ENCODE measurements at places on chromosomes 1 and 21.

DNA sequence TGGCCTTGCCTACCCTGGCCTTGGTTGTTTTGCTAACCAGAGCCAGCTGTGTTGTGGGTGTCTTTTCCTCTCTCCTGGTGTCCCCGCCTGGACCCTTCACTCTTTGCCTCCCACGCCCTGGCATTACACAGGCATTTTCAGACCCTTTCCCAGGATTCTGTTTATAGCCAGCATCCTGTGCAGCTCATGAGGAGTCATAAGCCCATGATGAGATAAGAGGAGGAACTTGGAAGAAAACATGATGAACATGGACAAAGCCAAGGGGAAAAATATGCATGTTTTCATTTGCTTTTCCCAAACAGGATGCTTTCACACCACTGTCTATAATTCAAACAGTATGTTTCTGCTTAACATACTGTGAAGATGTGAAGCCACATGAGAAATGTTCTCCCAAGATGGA lies 18.7 kb upstream of the WARS2 start:
- DNase-seq, result no peak

- no peak for DNase-seq
Measured at GRCh38 chr1:212977781-212978645, 27.7 kb downstream of the VASH2 start.

GRCh38 chr1:86948212-86948611 lies 33.8 kb downstream of the HS2ST1 start:
- no peak for DNase-seq

DNA sequence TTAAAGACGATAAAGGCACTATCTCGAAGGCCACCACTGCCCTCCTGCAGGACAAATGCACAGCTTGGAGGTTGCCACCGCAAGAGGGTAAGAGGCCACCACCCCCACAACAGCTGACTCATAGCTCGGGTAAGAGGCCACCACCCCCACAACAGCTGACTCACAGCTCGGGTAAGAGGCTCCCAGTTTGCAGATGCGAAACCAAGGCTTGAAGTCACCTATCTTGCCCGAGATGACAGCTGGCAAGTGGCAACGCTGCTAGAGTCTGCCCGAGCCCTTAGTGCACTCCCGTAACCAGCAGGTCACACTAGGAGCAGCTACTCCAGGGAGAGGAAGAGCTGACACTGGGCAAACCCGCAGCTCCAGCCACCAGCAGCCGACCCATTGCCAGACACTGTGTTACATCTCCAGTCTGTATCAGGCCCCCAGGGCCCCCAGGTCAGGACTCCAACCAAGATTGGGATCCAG lies 17.1 kb upstream of the SPSB1 start:
- peak; percentile 90 for DNase-seq

- no peak for DNase-seq
Measured at GRCh38 chr1:221228594-221228993, 349.4 kb downstream of the HLX start.

DNA sequence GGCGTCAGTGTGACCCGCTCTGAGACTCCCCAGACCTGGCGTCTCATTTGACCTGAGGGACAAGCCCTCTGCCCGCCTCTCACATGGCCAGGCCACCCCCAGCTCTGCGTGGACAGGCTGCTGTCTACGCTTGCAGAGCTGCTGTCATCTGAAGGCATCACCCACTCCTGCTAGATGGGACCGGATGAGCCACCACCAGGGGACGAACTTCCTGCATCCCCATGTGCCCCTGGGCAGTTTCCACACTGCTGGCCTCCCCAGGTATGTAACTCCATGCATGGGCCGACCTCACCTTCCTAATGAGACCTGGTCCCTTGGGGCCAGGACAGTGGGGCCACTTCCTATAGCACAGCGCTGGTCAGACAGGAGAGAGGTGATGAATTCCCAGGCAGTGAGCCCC lies 121.5 kb downstream of the PSMG1 start:
- DNase-seq, result no peak

DNA sequence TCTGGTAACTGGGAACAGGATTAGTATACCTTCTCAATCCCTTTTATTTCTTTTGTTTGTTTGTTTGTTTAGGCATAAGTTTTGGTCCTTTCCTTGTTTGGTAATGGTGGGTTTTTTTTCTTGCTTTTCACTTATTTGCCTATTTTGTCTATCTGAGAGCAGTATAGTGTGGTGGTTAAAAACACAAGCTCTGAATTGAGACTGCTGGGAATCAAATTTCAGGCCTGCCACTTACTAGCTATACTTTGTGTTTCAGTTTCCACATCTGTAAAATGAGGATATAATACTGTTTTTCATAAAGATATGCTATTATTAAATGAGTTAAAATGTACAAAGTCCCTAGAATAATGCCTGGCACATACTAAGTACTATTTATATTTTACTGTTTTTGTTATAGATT lies 81.6 kb upstream of the IVNS1ABP start:
- no peak for DNase-seq

DNA sequence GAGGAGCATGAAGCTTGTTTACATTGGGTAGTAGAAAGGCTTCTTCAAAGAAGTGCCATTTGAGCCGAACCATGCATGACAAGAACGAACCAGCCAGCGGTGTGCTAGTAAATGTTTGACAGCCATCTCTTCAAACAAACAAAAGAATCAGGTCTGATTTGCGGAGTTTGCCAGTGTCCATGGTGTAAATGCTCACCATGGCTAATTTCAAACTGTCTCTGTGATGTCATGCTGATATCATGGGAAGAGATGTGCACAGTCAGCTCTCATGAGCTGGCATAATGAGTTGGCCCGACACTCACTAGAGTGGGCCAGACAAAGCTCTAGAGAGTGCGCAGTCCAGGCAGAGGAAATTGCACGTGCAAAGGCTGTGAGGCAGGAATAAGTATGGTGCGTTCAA lies 101.1 kb downstream of the KAZN start:
- DNase-seq, result no peak

- DNase-seq, result no peak
Measured at GRCh38 chr1:193538003-193538354, 351.6 kb upstream of the B3GALT2 start.

DNA sequence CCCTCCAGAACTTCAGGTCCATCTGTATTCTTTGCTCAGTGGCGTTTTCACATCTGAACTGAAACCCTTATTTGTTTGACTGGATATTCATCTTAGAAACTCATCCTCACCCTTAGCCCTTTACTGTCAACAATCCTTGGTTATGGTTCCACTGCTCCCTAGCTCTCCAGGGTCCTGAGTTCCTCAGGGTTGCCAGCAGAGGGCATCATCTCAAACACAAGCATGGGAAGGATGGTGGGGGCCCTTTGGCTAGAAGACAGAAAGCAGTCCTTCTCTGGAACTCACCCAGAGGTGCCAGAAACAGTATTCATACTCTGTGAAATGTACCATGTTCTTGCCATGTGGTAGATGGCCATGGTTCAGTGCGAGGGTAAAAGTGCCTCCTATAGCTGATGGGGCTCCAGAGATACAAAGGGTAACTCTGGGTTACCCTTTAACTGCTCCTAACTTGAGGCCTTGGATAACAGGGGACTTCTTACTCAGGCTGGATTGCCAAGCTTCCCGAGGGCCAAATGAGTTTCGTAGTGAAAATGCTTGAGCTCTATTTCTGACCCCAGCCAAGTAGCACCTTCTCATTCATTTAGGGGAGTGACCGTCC lies 11.3 kb downstream of the NCSTN start:
- DNase-seq, result peak; percentile 14

DNA sequence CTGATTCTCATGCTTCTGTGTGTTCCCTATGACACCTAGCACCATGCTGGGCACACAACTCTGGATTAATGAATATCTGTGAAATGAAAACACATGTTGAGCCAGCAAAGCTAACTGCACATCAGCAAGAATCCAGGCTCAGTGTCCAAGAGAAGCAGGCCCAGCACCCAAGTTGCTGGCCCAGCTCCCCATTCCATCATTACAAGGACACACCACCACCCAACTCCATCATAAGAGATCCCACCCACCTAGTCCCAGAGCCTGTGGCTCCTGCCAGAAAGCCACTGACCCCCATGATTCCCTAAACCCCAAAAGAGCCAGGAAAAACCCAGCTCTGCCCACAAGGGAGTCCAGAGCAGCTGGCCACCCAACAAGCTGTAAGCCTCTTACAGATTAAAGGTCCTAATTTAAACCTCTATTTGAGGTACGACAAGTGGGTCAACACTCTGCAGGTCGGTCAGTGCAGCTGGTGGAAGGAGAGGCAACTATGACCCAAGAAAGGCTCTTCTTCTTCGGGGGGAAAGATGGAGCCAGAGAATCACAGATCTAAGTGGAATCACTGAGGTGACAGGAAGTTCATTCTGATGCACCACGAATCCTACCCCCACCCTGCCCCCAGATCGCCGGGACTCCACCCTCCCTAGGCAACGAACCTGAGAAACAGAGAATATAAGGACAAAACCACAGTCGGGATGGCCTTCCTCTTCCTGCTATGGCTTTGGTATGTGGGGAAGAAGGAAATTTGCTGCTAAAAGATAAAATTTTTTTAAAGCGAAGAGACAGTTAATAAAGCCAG lies 58.2 kb downstream of the CD34 start:
- DNase-seq, result no peak

GRCh38 chr1:53625766-53626520 lies 113.0 kb downstream of the GLIS1 start:
- no peak for DNase-seq

GRCh38 chr1:59605184-59605583 lies 209.6 kb upstream of the HOOK1 start:
- no peak for DNase-seq

GRCh38 chr21:43925096-43925481 lies 60.1 kb downstream of the AGPAT3 start:
- DNase-seq, result no peak

DNA sequence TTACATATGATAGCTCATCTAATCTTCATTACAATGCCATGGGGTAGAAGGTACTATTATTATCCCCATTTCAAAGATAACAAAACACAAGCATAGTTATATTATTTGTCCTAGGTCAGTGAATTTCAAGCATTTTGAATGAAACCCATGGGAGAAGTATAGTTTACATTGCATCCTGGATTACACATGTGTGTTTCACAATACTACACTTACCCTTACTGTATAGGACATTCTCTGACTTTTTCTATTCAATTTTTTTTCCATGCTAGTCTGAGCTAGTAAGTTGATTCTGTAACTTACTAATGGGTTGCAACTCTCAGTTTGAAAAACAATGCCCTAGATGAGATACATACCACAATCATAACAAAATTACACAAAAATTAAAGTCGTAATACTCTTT lies 8.7 kb upstream of the GPX7 start:
- no peak for DNase-seq

DNA sequence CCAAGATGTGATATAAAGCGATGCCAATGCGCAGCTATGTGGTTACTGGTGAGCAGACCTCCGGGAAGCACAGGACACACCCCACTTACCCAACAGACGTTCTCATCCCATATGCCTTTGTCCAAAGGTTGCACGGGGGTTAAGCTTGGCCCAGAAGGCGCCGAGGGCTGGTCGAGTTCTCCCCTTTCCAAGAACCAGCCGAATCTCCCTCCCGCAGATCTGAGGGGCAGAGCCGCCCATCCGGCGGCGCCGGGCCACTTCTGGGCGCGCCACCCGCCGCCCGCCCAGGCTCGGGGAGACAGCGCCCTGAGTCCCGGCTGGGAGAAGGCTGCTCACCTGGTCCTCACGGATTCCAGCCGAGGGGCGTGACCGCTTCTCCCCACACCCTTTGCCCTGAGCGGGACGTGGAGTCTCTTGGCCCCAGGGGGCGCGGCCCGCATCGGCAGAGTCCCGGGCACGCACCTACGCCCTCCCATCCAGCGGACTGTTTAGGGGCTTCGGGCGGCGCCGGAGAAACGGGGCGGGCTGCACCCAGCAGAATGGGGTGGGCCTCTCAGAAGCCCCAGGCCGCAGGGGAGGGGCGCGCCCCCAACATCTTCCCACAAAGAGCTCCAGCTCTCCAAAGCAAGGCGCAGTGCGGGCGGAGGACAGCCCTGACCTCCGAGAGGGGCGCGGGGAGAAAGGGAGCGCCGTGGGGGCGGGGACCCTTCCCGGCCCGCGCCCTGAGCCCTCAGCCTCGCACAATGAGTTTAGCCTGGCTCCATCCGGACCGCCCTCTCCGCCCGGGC lies 615 bp downstream of the GPR161 start:
- DNase-seq, result peak; percentile 52

- DNase-seq, result no peak
Measured at GRCh38 chr1:5970610-5971273, 21.5 kb downstream of the NPHP4 start.

GRCh38 chr1:235953801-235954200 lies 87.1 kb upstream of the LYST start:
- no peak for DNase-seq

DNA sequence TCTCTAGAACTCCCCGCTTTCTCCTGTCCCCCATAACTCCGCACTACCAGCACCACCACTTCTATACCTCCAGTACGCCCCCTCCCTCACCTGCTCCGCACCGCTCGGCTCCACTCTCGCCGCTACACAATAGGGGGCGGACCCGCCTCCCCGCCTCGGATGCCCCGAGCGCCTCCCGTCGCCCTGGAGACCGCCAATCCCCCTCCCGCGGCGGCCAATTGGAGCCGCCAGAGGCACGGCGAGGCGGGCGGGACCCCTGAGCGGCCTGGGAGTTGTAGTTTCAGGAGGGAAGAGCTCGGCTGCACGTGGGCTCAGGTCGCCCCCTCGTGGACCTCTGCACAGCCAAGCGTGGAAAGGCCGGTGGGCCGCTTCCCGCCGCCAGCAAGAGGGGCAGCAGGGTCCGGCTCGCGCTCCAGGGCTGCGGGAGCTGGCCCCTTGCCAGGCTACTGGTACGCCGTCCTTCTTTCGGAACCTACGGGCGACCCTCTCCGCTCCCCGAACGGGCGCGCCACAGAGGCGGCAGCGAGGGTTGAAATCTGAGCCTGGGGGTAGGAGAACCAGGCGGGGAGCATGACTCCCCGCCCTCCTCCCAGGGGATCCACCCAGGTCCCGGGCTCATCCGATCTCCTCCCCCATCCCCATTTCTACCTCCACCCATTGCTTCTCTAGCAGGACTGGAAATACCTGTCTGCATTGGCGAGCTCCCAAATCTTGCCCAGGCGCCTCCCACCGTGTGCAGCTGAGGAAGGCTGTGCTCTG lies at the start of gene IGSF9:
TSS of gene IGSF9 (minus strand) at position 131 of the 759 bp plus-strand sequence. CDS start 2,159 bp downstream, outside the sequence.
- peak; percentile 80 for DNase-seq

DNA sequence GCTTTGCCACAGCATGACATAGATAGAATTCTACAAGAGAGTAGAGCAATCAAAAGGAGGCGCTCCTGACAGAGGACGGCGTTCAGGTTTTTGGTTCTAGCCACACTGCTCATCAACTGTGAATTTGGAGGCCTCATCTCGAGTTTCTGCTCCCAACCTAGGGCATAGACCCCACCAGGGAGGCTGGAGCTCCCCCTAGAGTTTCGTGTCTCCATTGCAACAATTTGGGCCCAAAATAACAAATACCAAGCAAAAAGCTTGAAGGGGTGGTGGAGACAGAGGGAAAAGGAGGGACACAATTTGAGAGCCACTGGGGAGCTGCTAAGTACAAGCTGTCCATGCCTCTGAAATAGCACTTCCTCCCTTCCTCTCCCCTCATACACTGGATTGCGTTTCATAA lies 297.0 kb downstream of the GPATCH2 start:
- DNase-seq, result peak; percentile 13

GRCh38 chr1:54989473-54989872 lies 9.0 kb downstream of the TMEM61 start:
- peak; percentile 28 for DNase-seq

- no peak for DNase-seq
Measured at GRCh38 chr1:32184650-32185049, 5.2 kb downstream of the TXLNA start.
